ENCODE measurements at places on chromosomes 4 and X. TPM values are rescaled to one million over a fixed set of nuclear protein-coding genes. Genes with fewer than 3 reads are reported as not detected.

Gene DNAAF6
- not detected for polyA plus RNA-seq

DNA sequence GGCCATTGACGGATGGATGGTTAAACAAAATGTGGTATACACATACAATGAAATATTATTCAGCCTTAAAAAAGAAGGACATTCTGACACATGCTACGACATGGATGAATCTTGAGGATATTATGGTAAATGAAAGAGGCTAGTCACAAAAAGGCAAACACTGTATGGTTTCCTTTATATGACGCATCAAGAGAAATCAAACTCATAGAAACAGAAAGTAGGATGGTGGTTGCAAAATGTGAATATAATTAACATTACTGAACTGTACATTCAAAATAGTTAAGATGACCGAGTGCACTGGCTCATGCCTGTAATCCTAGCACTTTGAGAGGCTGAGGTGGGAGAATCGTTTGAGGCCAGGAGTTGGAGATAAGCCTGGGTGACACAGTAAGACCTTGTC, 9.5 kb upstream of the CASK start:
- no peak for DNase-seq

Gene SUPT20HL2
- polyA plus RNA-seq: 0.04 TPM

- no peak for DNase-seq
These were observed 402.4 kb downstream of the PACRGL start for GRCh38 chr4:21102667-21103066.

Data from large intestine (tissue), 12 donors.